ENCODE measurements at places on chromosomes 1 and 21.

DNA sequence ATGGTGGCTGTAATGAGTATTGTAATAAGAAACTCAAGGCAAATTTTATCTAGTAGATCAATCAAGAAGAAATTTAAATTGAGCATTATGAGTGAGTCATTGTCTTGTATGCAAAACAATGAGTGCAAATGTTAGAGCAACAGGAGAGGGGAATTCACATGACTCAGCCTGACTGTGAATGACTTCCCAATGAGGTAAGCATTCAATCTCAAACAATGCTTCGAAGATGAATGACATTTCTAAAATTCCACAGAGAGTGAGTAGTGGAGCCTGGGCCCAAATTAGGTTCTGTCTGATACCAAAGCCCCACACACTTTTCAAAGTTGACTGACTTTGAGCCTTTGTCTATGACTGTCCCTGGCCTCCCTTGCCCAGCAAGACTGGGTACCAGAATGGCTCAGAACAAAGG is 738.0 kb downstream of the PTPRU start:
- DNase-seq = no peak

- DNase-seq = no peak
These were observed 25.6 kb downstream of the HHIPL2 start for GRCh38 chr1:222522105-222522915.

DNA sequence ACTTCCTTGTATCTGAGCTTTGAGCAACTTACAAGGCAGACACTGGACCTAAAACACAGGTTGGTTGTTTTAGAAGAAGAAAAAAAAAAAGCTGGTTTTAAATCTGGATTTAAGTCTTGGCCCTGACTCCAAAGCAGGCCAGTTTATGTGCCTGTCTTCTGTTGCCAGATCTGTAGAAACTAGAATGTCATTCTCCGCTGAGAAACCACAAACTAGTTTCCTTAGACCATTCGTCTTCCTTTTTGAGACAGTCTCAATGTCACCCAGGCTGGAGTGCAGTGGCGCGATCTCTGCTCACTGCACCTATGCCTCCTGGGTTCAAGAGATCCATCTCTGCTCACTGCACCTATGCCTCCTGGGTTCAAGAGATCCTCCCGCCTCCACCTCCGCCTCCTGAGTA is 33.9 kb downstream of the APP start:
- no peak for DNase-seq

DNA sequence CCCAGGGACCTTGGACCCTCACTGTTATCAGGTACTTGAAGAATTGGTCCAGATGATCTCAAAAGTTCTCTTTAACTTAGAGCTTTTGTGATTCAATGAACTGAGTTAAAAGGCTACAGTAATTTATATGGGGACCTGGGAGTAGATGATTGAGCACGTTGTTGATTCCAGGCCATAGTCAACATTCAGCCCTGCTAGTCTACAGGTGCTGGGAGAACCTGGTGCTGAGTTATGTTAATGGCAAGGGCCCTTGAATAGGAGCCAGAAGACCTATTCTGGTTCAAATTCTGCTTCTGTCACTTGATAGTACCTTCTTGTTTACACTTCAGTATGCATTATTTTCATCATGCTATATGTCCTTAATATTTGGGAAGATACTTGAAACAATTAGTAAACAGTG is 11.2 kb downstream of the DYRK3 start:
- no peak for DNase-seq

DNA sequence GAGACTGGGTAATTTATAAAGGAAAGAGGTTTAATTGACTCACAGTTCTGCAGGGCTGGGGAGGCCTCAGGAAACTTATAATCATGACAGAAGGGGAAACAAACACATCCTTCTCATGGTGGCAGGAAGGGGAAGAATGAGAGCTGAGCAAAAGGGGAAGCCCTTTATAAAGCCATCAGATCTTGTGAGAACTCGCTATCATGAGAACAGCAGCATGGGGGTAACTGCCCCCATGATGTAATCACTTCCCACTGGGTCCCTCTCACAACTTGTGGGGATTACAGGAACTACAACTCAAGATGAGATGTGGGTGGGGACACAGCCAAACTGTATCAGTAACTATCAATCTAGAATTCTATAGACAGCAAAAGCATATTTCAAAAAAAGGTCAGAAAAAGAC is 64.7 kb upstream of the ACTRT2 start:
- no peak for DNase-seq

- no peak for DNase-seq
These were observed 5.1 kb downstream of the LAMB3 start for GRCh38 chr1:209647156-209647555.

GRCh38 chr1:66809736-66810326 is 8.8 kb upstream of the INSL5 start:
- DNase-seq = no peak

- no peak for DNase-seq
These were observed 2015.8 kb downstream of the NCAM2 start for GRCh38 chr21:23014021-23014420.

GRCh38 chr1:114290776-114291175 is 137.1 kb upstream of the SYT6 start:
- no peak for DNase-seq

- DNase-seq = no peak
These were observed 4.6 kb downstream of the PTGER3 start for GRCh38 chr1:71043065-71043464.

DNA sequence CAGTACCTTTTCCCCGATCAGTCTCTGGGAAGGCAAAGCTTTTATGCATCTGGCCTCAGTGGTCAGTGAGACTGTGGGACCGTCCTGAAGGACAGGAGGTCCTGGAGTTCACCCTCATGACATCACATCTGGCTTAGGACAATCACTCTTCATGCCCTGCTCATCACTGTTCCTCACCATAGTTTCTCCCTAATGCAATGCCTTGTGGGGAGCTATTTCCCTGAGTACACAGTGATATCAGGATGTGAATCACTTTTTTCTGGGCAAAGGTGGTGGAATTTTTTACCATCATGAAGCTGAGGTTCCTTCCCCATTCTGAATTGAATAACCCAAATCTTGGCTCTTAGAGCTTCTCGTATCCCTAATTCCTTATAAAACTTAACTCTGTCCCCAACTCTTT is 34.8 kb upstream of the CFAP126 start:
- DNase-seq = no peak

DNA sequence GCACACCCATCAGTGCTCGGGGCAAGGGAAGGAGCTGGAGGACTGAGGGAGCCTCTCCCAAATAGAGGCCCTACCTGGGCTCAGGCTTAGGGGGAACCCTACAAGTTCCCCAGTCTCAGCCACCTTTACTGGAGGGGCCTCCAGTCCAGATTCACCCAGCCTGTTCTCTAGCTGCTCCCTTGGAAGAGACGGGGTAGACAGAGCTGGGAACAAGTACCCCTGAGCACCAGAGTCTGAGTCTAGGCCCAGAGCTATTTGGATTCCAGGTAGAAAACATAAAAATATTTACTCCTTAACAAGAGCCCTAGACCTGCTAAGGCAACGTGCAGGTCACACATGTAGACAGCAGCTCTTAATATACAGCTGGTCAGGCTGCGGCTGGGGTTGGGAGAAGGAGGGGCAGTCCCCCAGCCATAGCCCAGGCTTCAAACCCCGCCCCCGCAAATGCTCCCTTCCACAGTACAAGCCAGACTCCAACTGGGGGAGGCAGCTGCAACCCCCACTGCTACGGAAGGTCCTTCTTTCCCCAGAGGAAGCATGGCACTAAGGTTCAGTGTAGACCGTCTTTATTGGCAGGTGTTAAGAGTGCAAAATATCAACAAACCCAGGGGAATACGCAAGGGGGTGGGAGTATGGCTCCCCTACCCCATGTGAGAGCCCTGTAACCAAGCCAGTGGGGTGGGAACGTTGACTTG is 8.0 kb downstream of the TENT5B start:
- DNase-seq = no peak

- DNase-seq = no peak
These were observed 1563.6 kb upstream of the PRMT6 start for GRCh38 chr1:105492921-105493320.

DNA sequence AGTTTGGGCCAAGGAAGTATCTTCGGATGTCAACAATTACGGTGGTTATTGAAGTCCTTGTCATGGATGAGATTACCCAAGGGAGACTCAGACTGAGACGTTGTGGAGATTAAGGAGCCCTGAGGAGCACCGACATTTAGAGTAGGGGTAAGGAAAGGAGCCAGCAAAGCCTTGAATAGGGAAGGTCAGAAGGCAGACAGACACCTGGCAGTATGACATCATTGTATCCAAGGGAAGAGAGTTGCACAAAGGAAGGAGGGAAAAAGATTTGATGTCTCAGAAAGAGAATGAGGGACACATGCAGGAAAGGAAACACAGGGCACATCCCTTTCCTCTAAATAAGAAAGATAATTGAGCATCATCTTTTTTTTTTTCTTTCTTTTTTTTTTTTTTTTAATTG is 11.7 kb downstream of the LAMC2 start:
- DNase-seq = no peak

- no peak for DNase-seq
These were observed 35.9 kb downstream of the KCNA2 start for GRCh38 chr1:110570307-110570706.

DNA sequence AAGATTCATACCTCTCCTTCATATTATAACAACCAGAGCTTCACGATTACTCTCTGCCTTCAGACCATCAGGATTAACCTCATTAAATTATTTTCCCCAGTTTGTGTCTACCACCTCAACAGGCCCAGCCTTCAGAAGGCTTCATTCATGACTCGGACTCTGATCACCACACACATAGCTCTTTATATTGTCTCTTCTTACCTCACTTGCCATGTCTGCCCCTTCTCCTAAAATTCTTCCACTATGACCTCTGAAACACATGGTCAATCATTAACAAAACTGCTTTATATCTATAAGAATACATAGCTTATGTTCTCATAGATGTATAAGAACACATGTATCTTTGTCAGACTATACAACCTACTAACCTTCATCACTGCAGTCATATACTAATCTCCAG is 79.8 kb downstream of the USP1 start:
- no peak for DNase-seq

DNA sequence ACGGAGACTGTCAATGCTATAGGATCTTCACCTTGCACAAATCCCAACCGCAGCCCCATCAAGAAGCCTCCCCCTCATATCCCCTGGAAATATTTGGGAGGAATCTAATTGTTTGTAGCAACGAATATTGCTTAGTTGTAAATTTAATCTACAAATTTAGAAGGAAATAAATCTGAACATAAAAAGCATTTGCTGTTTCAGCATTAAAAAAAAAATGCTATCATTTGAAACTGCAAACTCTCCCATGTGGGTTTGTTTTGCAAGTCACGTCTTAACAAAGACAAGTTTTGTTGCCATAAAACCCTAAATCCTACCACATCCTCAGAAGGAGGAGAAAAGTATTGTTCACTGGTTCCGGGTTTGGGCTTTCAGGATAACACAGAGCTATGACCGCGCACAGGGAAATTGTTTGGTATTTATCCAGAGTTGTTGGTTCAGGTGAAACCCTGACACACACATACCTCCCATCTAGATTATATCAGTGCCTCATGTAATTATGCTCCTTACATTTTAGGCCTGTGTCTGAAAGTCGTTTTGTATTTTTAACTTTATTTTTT is 279.6 kb downstream of the TM2D1 start:
- no peak for DNase-seq

- DNase-seq = no peak
These were observed 285.4 kb downstream of the SMYD3 start for GRCh38 chr1:246221485-246222255.

- no peak for DNase-seq
These were observed 12.5 kb upstream of the OLFML2B start for GRCh38 chr1:162036163-162036562.

DNA sequence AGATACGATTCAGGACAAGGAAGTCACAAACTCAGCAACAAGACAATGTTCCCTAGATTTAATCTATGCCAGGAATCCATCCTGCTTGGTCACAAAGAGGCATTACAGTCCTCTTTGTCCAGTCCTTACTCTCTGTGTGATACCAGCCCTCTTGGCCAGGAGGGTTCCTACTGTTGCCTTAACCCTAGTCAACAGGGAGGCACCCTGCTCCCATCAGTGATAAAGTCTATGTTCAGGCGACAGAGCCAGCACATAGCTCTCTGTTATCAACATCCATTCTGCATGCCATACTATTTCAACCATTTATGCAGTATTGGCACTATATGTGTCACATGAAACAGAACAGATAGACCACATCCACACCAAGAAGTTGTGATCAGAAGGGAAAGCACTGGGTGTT is 4.4 kb upstream of the NPL start:
- DNase-seq = no peak

GRCh38 chr1:201740670-201741111 is 88.3 kb upstream of the IPO9 start:
- DNase-seq = no peak

DNA sequence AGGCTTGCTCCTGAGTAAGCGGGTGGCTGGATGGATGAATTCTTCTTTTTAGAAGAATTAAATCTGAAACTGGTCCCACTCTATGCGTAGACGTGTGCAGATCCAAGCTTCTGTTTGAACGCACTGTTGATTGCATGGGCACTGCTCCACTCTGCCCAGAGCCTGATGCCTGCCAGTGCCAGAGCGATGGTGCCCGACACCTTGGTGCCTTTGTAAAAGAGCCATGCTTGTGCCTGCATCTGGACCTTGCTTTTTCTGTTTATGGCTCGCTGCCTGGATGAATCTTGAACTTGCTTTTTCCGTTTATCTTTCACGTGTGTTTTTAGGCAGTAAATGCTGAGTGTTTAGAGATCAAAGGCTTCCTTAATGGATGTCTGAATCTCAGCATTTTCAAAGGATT is 15.0 kb upstream of the PWP2 start:
- no peak for DNase-seq

- DNase-seq = no peak
These were observed 28.8 kb downstream of the QSOX1 start for GRCh38 chr1:180183426-180183825.
